ENCODE measurements at places on chromosomes 16 and 17.

- no peak for DNase-seq
- no peak overlapping the region for H3K4me3 ChIP-seq
Measured at GRCh38 chr17:15447928-15448579, 19.4 kb downstream of the CDRT4 start.

DNA sequence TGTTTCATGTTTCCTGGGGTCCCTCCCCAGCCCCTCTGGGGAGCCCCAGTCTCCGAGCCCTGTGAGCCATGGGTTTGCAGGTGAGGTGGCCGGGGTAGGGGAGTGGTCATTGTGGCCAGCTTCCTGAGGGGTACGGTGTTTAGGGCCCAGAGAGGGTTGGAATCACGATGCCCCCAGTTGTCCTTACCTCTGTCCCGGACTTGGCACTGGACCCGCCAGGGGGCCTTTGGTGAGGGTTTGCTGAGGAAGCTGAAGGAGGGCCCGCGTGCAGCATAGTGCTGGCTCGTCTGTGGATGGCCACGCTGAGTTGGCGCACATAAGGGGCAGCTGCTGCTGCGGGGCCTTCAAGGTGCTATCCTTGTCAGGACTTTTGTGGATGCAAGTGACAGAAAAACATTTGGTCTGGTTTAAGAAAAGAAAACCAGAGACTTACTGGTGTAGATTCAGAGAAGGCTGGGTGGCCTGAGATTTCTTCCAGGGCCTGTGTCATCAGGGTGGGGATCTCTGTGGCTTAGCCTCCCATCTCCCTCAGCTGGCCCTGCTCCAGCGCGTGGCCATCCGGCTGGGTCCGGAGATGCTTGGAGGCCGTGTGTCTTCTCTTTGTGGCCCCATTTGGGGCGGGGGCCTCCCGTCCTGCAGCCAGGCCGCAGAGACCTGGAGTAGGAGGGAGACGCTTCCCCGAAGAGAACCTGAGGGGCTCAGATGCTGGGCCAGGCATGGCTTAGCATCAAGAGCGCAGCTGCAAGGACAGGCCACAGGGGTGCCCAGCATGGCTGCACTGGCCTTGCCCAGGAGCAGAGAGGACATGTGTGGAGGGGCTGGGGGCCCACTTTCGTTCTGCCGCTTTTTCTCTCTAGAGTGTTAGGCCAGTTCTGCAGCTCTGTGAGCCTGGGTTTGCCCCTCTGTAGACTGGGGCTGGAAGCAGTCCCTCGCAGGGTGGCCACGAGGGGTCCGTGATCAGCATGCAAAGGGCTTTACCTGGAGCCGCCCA, 33.7 kb upstream of the NUDT16L1 start:
- H3K36me3 ChIP-seq: peaks cover 11% of the 10 kb centered on the region
- H3K27ac ChIP-seq: no peak overlapping the region
- no peaks in the 10 kb centered on the region for H3K27me3 ChIP-seq
- H3K4me3 ChIP-seq: no peak overlapping the region

DNA sequence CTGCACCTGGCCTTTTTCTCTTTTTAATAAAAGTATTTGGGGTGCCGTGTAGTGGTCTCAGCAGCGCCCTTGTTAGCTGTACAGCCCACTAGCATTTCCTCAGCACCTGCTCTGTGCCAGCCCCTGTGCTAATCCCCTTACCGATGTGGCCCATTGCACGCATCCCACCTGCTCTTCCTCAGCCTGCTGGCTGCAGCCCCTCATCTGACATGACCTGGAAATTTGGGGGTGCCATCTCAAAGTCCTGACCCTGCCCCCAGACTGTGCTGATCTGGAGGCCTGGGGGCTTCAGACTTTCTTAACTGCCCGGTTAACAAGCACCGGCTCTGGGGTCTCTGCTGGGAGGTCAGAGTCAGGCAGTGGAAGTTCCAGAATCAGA, 10.4 kb downstream of the GPRC5C start:
- peaks cover 3% of the 10 kb centered on the region for H3K4me1 ChIP-seq
- H3K36me3 ChIP-seq: peaks cover 3% of the 10 kb centered on the region
- no peak for DNase-seq
- no peaks in the 10 kb centered on the region for H3K27me3 ChIP-seq
- H3K27ac ChIP-seq: no peak overlapping the region

DNA sequence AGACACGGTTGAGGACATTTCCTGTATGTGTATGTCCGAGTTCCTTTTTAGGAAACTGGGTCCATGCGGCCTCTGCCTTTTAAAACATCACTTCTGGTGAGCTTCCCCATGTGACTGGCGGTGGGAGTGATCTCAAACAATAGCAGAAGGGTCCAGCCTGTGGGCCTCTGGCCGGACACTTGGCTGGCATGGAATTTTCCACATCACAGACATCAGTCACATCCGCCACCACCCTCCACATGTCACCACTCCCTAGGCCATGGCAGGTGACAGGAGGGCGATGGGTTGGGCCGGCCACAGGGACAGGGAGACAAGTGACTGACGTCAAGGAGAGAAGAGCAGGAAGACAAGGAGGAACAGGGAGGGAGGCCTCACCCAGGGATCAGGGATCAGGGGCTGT, 83.7 kb downstream of the DNAH17 start:
- H3K27me3 ChIP-seq: no peaks in the 10 kb centered on the region
- H3K4me1 ChIP-seq: peaks cover 2% of the 10 kb centered on the region
- no peaks in the 10 kb centered on the region for H3K36me3 ChIP-seq
- DNase-seq: no peak
- no peak overlapping the region for H3K27ac ChIP-seq

- H3K36me3 ChIP-seq: peaks cover 4% of the 10 kb centered on the region
- no peak overlapping the region for H3K4me3 ChIP-seq
- no peak overlapping the region for H3K27ac ChIP-seq
- H3K4me1 ChIP-seq: no peaks in the 10 kb centered on the region
- no peaks in the 10 kb centered on the region for H3K27me3 ChIP-seq
Measured at GRCh38 chr17:45639297-45639849, 144.7 kb upstream of the CRHR1 start.

DNA sequence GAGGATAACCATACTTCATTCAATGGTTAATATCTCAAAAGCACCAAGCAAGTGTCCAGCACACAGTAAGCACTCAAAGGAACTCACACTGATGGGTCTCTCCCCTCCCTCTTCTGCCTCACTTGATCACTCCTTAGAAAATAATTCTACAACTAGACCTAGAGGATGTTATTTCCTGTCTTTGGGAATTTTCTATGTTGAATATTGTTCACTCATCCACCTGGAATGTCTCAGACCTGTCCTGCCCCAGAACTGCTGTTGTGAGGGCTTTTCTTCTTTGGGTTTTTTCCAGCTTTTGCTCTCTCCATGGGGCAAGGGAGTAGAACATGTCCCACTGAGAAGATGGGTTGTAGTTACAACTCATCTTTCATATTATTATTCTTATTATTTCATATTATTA, 25.3 kb downstream of the NXPH3 start:
- peaks cover 9% of the 10 kb centered on the region for H3K36me3 ChIP-seq
- no peak for DNase-seq
- no peaks in the 10 kb centered on the region for H3K4me1 ChIP-seq
- H3K27ac ChIP-seq: no peak overlapping the region

- no peak overlapping the region for H3K4me3 ChIP-seq
- no peaks in the 10 kb centered on the region for H3K27me3 ChIP-seq
- DNase-seq: no peak
- no peak overlapping the region for H3K27ac ChIP-seq
- H3K4me1 ChIP-seq: peaks cover 1% of the 10 kb centered on the region
- H3K36me3 ChIP-seq: no peaks in the 10 kb centered on the region
Measured at GRCh38 chr17:49445591-49445990, 30.9 kb upstream of the PHB1 start.

DNA sequence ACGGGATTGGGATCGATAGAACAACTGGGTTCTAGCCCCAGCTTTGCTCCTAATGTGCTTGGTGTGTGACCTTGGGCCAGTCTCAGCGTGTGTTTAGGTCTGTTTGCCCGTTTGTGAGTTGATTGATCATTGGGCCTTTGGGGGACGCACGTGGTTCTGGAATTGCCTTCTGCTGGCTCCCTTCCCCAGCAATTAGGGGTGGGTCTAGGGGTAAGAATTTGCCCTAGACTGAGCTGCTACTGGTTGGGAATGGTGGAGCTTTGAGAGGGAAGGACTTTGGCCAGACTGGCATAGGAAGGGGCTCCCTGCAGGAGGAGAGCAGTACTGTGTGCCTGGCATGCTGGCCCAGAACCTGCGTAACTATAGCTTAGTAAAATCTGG, 1.5 kb downstream of the SPNS2 start:
- no peaks in the 10 kb centered on the region for H3K36me3 ChIP-seq
- H3K4me1 ChIP-seq: peaks cover 2% of the 10 kb centered on the region
- no peak for DNase-seq
- no peak overlapping the region for H3K27ac ChIP-seq

All from iPS DF 6.9 (cell line).